ENCODE measurements at places on chromosomes 6 and 20.

- no peak for DNase-seq
These were observed 737.0 kb upstream of the ADGRB3 start for GRCh38 chr6:67897998-67898607.

DNA sequence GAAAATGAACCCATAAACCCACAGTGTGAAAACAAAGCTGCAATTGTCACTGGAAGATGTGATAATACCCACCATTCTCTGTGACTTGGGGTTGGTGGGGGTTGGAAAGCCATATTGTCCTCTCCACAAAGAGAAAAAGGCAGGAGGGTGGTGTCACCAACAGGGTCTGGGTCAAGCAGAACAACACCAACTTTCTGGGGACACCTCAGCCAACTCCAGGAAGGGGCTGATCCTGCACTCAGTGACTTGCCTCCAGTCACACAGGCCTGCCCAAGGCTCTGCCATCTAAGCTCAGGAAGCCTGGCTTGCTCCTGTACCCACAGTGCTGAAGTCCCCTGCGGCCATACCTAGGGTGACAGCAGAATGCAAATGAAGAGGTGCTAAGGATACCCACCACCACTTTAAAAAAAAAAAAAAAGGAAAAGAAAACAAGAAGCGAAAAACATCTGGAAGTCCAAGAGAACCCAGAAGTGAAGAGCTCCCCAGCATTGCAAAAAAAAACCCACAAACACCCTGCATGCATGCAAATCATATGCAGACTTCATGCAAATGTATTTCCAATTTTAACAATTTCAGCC, 110.6 kb downstream of the PREX1 start:
- DNase-seq: no peak

- no peak for DNase-seq
These were observed 39.5 kb upstream of the PCMTD2 start for GRCh38 chr20:64216036-64216435.

DNA sequence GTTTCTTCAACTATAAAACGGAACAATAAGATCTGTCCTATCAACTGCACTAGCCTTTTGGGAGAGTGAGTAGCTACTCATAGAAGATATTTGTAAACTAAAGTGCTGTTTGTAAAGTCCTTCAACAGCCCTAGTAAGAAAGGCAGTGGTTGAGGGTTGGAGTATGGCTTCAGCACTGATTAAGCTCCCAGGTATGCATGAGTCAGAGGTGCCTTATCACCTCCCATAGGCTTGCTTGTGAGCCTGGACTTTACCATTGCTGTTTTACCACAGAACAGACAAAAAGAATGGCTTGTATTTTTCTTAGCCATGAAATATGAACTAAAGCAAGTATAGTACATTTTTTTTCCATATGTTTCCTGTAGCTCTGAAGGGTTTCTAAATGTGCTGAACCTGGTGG, 44.1 kb downstream of the SAMD3 start:
- DNase-seq: no peak

- DNase-seq: no peak
These were observed 543 bp upstream of the MUC22 start for GRCh38 chr6:31009731-31010130.

GRCh38 chr6:14925699-14926026, 320.2 kb upstream of the JARID2 start:
- no peak for DNase-seq

GRCh38 chr6:157232161-157232895, 91.0 kb downstream of the TMEM242 start:
- no peak for DNase-seq

DNA sequence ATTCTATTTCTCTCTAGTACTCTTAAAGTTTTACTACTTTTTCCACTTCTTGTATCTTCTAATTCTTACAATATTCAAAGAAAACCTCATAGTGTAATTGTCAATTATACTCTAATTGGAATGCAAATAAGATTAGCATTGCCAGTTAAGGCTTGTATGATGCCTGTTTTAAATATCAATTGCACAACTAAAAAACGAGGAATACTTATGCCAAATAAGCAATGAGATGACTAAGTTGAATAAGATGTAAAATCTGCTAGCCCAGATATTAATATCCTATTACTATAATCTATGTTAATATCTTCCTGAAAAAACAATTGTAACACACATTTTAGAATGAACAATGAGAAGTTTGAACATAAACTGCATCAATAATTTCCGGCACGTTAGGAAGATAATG, 13.3 kb upstream of the AKAP7 start:
- no peak for DNase-seq

DNA sequence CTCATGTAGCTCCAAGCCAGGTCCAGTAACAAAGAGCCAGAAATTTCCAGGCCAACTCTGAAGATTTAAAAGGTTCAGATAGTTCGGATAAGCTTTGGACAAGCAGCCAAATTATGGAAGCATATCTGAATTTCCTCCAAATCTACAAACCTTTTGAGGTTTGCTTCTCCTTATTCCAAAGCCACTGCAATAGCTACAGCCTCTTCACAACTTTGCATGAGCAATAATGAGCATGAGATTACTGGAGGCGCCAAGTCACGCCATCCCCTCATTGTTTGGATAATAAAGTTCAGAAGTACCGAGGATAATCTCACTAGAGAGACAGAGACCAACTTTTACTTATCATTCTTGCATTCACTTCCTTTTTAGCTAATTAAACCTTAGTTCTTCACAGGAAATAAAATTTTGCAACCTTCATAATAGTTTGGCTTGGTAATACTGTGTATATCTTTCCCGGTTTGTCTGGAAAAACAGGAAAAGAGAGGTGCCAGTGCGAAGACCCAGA, 329.6 kb upstream of the RSPO3 start:
- DNase-seq: no peak

DNA sequence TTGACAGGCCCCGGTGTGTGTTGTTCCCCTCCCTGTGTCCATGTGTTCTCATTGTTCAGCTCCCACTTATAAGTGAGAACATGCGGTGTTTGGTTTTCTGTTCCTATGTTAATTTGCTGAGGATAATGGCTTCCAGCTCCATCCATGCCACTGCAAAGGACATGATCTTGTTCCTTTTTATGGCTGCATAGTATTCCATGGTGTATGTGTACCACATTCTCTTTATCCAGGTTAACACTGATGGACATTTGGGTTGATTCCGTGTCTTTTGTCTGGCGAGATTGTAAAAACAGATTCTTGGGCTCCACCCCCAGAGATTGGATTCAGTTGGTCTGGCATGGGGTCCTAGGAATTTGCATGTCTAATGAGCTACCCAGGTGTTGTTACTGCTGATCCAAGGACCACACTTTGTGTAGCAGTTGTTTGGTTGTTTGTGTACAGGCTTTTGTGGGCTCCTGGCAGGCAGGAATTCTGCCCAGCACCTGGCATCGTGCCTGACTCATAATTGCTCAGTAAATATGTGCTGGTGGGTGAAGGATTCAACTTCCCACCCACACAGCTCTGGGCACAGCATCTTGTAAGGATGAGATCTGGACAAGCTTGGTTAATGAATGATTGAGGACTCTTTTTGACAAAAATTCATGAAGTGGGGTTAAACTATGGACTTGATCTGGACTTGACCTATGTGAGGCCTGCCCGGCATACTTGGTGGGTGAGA, 5.2 kb downstream of the TOX2 start:
- no peak for DNase-seq

DNA sequence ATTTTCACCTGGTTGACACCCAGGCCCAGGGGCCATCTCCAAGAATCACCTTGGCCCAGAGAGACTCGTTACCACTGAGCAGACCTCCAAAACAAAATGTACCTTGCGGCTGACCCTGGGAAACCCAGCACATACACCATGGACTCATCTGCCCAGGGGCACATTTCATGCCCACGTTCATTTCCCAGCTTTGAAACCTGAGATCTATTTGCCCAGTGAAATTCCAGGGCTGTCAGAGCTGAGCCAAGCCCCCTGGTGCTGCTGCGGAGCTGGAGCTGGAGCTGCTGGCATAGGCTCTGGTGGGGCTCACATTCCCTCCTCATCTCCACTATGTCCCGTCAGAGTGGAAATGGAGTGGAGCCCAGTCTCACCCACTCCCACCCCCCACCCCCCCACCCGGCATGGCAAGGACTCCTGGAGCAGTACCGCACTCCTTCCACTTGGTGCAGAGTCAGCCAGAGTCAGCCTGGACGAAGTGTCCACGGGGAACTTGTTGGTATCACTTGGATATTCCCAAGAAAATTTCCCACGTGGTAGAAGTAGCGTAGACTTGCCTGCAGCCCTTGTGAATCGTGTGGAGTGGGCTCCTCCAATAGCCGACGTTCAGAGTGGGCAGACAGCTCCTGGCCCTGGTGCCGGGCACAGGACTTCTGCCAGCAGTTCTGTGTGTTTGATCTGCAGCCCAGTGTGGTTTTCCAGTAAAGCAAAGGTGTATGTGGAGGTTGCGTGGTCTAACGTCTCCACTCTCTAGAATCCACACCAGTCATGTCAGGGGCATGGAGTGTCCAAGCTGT, 18.1 kb upstream of the OSER1 start:
- no peak for DNase-seq

Measured in activated T-cell treated with anti-CD3 and anti-CD28 coated beads for 4 hours (primary cell).